ENCODE measurements at places on chromosomes 6 and 20.

GRCh38 chr6:134186355-134186754 lies 131.6 kb downstream of the SGK1 start:
- DNase-seq, result no peak

DNA sequence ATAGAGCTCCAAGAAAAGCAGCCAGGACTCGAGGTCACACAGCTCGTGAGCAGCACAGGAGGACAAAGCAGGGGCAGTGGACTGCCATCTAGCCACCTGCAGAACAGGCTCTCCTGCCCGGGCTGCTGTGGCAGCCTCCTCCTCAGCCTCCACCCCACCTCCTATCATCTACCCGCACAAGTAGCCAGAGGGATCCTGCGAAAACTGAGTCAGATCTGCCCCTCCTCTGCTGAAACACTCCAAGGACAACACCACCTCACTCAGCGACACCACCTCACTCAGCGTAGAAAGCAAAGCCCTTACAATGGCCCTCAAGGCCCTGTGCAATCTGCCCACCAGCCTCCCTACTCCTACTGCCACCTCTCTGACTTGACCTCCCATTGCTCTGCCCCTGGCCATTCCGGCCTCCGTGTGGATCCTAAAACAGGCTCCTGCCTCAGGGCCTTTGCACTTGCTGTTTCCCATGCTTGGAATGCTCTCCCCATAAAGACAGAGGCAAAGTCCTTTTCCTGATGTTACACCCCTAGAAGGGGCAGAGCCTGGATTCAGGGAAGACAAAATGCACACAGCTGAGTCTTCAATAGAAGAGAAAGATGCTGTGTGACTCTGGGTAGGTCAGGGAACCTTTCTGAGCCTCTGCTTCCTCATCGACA lies 19.3 kb downstream of the PREX1 start:
- no peak for DNase-seq

DNA sequence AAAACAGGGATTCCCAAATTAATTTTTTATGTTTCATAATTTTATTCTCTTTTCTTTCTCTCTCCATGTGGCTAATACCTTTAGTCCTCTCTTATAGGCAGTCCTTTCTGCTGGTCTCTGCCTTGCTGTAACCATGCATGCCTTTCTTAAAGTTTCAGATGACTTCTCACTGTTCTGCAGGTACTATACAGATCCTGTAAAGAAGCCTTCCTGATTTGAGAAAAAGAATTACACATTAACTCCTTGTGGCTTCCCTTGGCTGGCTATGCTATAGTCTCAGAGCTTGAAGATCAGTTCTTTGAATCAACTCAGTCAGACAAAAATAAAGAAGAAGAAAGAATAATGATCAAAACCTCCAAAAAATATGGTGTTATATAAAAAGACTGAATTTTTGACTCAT lies 7.3 kb upstream of the GPR63 start:
- DNase-seq, result no peak

DNA sequence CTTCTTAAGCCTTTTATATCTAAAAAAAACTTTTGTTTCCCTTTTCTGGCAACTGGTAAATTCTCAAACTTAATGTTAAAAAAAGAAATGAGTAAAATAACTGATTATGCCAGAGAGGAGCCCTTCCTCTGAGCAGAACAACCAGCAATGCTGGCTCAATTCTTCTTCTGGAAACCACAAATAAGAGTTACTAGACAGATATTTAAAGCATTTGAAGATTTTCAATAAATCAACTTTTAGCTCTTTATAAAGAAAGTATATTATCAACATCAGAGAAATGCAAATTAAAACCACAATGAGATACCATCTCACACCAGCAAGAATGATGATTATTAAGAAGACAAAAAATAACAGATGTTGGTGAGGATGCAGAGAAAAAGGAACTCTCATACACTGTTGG lies 61.1 kb upstream of the TCF21 start:
- no peak for DNase-seq
